Cardiac septum (tissue), 1 donor: ENCODE measurements at places on chromosomes 4 and X. TPM values are rescaled to one million over a fixed set of nuclear protein-coding genes. Genes with fewer than 3 reads are reported as not detected.

GRCh38 chr4:154189346-154189745, 302.3 kb downstream of the DCHS2 start:
- no peak for DNase-seq

- DNase-seq, result no peak
These were observed 483.7 kb upstream of the FTHL17 start for GRCh38 chrX:31555506-31555905.

GRCh38 chrX:154819771-154820341, 14.6 kb upstream of the MPP1 start:
- DNase-seq, result no peak

DNA sequence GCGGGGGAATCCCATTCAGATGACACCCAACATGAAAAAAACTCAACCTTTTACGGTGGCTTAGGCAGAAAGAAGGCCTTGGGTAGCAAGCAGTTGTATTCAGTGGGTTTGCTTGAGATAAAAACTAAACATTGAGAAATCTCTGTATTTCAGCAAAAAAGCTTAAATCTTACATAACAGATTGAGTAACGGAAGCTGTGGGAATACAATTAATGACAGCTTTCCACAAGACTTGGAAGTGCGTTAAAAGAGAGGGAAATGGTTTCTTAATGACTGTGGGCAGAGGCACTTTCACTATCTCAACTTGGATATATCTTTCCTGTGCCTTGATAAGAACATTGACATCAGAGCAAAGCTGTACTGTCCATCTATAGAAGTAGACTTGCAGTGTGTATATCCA, 418.5 kb upstream of the HS3ST1 start:
- DNase-seq, result no peak

Gene BEND4
- total RNA-seq, result not detected

Gene SCML2
- total RNA-seq, result 0.97 TPM
